Muscle of back (tissue), 13 donors: ENCODE measurements at places on chromosomes 1 and 21. TPM values are rescaled to one million over a fixed set of nuclear protein-coding genes. Genes with fewer than 3 reads are reported as not detected.

C2CD4D gene
- polyA plus RNA-seq = 0.11 TPM

- DNase-seq = no peak
Measured at GRCh38 chr1:208520438-208521099, 276.4 kb upstream of the PLXNA2 start.

DNA sequence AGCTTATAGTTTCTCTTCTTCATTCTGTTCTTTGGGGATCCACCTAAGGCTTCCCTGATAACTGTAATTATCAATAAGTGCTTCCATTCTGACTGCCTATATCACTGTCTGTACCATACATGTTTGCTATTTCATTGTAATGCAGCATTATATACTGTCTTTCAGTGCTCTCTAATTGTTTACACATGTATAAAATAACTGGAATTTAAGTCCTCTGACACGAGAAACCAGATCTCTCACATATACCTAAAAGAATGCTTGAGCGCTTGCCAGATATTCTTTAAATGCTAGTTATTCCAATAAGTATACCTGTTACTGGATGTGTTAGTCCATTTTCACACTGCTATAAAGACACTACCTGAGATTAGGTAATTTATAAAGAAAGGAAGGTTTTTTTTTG is 34.7 kb downstream of the CELF3 start:
- no peak for DNase-seq

DNA sequence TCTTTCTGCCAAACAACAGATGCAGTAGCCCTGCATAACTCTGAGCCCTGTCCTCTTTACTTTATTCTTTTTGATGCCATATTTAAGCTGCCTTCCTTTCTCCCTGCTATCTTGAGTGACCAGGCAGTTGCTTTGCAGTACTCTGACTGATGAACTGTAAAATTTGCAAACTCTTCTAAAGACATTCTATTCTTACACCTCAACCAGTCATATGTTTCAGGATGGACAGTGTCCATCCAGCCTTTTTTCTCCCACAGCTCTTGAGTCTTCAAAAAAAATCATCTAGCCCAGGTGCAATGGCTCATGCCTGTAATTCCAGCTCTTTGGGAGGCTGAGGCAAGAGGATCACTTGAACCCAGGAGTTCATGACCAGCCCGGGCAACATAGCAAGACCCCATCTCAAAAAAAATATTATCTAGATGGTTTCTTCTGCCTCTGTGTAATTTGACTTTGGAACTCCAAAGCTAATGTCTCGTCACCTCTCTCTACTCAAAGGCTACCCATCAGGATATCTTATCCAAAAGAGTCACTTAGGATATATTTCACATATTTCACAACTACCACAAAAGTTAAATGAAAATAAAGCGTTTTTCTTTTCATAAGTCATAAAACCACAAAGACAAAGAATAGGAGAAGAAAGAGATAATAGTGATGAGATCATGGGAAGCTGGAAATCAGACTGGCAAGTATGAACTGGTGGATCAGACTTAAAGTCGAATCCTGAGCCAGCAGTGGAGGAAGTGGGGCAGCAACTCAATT is 54.6 kb upstream of the IPO9 start:
- DNase-seq = no peak

- DNase-seq = no peak
Measured at GRCh38 chr21:21955204-21955603, 957.0 kb downstream of the NCAM2 start.

GRCh38 chr1:87778896-87779295 is 450.2 kb downstream of the LMO4 start:
- no peak for DNase-seq

GRCh38 chr1:26307363-26307781 is 936 bp upstream of the UBXN11 start:
- no peak for DNase-seq
